ENCODE measurements at places on chromosomes 1 and 21.

GRCh38 chr1:116255486-116256285 is 117.4 kb upstream of the ATP1A1 start:
- DNase-seq, result no peak

- no peak for DNase-seq
Observed at GRCh38 chr1:211752317-211752716, 76.9 kb upstream of the NEK2 start.

GRCh38 chr1:167713330-167714081 is 8.3 kb upstream of the MPZL1 start:
- no peak for DNase-seq

DNA sequence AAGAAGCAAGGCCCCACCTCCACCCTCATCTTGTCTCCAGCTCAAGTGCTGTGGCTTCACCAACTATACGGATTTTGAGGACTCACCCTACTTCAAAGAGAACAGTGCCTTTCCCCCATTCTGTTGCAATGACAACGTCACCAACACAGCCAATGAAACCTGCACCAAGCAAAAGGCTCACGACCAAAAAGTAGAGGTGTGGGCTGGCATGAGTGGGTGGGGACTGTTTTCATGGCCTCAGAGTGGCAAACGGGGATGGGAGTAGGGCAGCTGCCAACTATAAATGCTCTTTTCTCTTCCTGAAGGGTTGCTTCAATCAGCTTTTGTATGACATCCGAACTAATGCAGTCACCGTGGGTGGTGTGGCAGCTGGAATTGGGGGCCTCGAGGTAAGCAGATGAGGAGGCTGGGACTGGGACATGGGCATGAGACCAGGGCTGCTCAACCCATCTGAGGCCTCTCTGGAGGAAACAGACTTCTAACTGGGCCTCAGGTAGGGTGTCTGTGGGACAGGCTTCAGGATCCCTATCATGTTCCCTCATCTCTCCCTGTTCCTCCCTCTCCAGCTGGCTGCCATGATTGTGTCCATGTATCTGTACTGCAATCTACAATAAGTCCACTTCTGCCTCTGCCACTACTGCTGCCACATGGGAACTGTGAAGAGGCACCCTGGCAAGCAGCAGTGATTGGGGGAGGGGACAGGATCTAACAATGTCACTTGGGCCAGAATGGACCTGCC is 8.8 kb upstream of the P3R3URF start:
- no peak for DNase-seq

- DNase-seq, result no peak
Observed at GRCh38 chr21:42039911-42040351, 29.8 kb upstream of the ZBTB21 start.

- no peak for DNase-seq
Observed at GRCh38 chr1:162667381-162668080, 35.3 kb downstream of the DDR2 start.

GRCh38 chr1:46285730-46286477 is 17.5 kb downstream of the LRRC41 start:
- DNase-seq, result no peak

DNA sequence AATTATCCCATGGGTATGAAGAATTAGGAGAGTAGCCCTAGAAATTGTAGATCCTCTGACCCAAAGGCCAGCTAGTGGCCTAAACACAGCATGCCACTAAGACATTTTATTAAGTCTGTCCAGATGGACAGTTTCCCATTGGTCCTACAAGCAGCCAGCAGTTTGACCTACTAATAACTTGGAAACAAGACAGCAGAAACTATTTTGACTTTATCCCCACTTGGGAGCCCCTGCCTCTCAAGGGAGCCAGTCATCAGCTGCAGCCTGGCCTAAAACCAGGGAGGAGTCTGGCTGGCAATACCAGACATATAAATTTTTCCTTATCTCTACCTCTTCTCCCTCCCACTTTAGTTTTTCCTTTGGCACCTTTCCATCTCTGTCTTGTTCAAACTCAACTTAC is 222.6 kb upstream of the KCTD3 start:
- DNase-seq, result no peak

GRCh38 chr1:24636661-24637357 is 6.3 kb upstream of the SRRM1 start:
- no peak for DNase-seq

DNA sequence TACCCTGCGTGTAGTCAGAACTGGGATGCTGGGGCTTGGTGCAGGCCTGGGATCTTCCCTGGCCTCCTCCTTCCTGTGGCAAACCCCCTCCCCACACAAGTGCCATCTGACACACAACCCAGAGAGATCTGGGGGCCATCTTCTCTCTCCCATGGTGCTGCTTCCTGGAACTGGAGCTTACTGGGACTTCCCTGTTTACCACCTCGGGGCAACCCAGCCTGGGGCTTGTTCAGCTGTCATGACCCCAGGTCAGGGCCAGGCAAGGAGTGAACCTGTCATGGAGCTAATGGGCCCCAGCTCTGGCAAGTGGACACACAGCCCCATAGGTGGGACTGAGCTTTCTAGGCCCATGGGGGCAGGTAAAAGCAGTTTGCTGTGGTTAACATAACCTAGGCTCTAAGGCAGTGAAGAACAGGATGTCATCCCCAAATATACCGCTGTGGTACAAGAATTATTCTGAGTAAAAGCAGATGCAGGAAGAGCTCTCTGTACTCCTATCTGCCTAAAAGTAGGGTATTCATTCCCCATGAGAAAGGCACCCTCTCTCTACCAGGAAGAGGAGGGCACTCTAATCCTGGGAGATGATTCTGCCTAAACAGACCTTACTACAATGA is 2.4 kb downstream of the TRIM11 start:
- DNase-seq, result peak; percentile 36

- DNase-seq, result no peak
Observed at GRCh38 chr1:241899210-241899609, 51.2 kb downstream of the EXO1 start.

Measured in T-helper 1 cell (primary cell).